Activated CD8-positive, alpha-beta memory T cell treated with anti-CD3 and anti-CD28 coated beads for 1 hour (primary cell): ENCODE measurements at places on chromosomes 11 and 22.

- DNase-seq: no peak
Observed at GRCh38 chr11:23974601-23975000, 522.3 kb upstream of the LUZP2 start.

DNA sequence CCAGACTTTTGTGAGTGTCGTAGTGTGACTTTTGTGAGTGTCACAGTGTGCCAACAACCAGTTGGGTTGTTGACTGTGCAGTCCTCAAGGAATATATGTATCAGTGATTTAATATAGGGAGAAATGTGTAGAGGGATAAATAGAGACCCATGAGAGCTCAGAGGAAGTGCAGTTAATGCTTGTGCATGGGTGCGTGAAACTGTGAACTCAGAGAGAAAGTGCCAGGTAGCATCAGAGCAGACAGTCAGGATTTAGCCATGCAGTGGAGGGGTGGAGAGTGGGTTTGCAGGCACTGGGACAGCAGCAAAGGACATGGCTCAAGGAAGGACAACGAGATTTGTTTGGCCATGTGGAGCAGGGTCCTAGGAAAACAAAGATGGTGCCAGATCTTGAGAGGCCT is 33.6 kb downstream of the YWHAH start:
- no peak for DNase-seq

- no peak for DNase-seq
Observed at GRCh38 chr11:2265396-2265795, 5.0 kb downstream of the ASCL2 start.

- DNase-seq: no peak
Observed at GRCh38 chr11:45233804-45234170, 52.4 kb downstream of the SYT13 start.

GRCh38 chr11:64675450-64676260 is 47.3 kb downstream of the NRXN2 start:
- DNase-seq: no peak

DNA sequence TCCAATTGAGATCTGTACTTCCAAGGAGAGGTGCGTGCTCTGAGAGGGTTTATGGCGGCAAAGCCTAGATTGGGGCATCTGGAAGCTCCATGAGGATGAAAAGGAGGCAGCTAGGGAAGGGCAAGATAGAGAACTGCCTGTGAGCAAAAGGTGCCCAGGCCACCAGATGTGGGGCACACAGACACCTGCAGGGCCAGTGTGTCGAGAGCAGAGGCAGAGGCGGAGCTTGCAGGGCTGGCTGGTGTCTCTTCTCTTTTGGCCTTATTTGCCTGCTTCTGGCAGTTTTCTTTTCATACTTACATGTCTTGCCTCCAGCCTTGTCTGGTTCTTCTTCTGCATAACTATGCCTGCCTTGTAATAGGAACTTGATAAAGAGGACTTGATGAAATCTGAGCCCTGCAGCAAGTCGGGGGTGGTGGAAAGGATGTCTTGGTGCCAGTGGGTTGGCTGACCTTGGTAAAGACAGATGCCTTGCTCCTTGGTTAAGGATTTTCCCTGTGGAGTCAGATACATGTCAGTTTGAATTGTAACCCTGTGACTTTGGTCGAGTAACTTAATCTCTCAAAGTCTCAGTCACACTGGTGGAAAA is 680.3 kb downstream of the NTM start:
- no peak for DNase-seq
